Fibroblast of gingiva (primary cell): ENCODE measurements at places on chromosomes 5 and 9.

- DNase-seq: peak; percentile 94
These were observed at the start of gene IL11RA for GRCh38 chr9:34651876-34652601. TSS of gene IL11RA (plus strand) at chr9:34652185. CDS start at chr9:34655218, 3,033 bp downstream.

DNA sequence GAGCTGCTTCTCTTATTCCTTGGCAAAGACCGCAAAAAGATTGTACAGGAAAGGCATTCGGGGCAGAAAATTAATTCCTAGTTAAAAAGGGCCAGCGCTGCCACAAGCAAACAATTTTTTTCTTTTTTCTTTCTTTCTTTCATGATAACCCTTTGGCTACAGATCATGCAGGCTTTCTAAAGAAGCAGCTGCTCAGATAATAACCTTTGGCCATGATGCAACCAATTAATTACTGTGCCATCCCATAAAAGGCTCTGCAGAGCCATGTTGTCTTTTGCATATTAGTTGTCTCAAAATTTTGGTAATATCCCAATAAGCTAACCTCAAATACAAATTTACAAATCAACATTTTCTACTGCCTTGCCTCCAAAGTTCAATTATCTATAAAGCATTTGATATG is 758.4 kb upstream of the SEMA6A start:
- DNase-seq: no peak

DNA sequence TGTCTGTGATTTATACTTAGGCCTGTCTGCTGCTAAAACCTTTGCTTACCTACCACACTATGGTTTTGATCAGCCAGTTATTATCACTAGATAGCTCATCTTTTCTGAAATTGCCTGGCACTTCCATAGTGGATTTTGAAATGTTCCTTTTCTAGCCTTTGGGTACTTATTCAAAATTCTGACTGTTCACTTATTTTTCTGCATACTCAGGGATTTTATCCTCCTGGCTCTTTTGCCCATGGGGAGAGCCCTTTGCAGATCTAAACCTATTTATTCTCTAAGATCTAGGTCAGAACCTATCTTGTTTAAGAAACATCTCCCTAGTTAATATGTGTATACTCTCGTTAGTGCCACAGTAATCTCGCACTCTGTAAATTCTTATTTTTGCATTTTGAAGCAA is 103.5 kb upstream of the C9orf72 start:
- DNase-seq: no peak

GRCh38 chr9:89122949-89123348 is 55.7 kb downstream of the SHC3 start:
- DNase-seq: peak; percentile 96

- DNase-seq: no peak
These were observed 1024.3 kb downstream of the NR2F1-AS1 start for GRCh38 chr5:92556747-92557146.

GRCh38 chr5:10310066-10310779 is 2.5 kb upstream of the CMBL start:
- DNase-seq: peak; percentile 23

DNA sequence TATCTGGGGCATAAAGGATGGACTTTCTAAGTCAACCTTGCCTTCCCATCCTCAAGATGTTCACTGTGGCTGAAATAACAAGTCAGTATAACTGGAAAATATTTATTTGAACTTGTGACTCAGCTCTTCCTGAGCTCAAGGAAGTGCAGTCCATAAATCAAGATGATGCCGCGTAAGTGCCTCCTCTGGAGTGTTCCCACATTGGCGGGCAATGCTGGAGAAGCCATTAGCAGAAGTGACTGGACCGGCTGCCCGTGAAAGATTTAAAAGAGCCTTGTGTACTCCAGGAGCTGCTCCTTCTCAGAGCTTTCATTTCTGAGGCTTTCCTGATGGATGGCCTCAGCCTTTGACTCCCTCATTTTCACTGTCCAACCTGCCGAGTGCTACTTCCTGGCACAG is 17.4 kb downstream of the TMOD1 start:
- no peak for DNase-seq

GRCh38 chr9:133348718-133349573 is 928 bp downstream of the RPL7A start:
- no peak for DNase-seq

GRCh38 chr5:145811834-145812625 is 23.1 kb downstream of the PRELID2 start:
- DNase-seq: peak; percentile 73

- DNase-seq: no peak
These were observed 113.5 kb upstream of the IL6ST start for GRCh38 chr5:56108246-56108645.
